ENCODE measurements at places on chromosomes 2 and 18. TPM values are rescaled to one million over a fixed set of nuclear protein-coding genes. Genes with fewer than 3 reads are reported as not detected.
A peak's percentile ranks its signal among the peaks of the same experiment; 100 is the strongest.

NAT8 gene
- polyA plus RNA-seq = not detected

OR6B2 gene
- polyA plus RNA-seq = not detected

MYO5B gene
- polyA plus RNA-seq = 0.75 TPM

DNA sequence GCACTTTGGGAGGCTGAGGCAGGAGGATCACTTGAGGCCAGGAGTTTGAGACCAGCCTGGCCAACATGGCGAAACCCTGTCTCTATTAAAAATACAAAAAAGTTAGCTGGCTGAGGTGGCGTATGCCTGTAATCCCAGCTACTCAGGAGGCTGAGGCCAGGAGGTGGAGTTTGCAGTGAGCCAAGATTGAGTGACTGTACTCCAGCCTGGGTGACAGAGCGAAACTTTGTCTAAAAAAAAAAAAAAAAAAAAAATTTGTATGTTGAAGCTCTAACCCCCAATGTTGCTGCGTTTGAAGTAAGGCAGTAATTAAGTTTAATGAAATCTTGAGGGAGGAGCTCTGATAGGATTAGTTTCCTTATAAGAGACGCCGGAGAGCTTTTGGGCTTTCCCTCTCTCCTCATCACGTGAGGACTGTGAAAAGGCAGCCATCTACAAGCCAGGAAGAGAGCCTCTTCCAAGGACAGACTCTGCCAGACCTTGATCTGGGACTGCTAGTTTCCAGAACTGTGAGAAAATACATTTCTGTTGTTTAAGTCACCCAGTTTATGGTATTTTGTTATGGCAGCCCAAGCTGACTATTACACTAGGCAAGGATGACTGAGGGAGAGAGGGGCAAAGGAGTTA, 11.5 kb upstream of the PNPT1 start:
- no peaks in the 10 kb centered on the region for H3K36me3 ChIP-seq
- H3K27ac ChIP-seq = no peak overlapping the region
- H3K27me3 ChIP-seq = peaks cover 3% of the 10 kb centered on the region
- no peaks in the 10 kb centered on the region for H3K4me1 ChIP-seq

DNA sequence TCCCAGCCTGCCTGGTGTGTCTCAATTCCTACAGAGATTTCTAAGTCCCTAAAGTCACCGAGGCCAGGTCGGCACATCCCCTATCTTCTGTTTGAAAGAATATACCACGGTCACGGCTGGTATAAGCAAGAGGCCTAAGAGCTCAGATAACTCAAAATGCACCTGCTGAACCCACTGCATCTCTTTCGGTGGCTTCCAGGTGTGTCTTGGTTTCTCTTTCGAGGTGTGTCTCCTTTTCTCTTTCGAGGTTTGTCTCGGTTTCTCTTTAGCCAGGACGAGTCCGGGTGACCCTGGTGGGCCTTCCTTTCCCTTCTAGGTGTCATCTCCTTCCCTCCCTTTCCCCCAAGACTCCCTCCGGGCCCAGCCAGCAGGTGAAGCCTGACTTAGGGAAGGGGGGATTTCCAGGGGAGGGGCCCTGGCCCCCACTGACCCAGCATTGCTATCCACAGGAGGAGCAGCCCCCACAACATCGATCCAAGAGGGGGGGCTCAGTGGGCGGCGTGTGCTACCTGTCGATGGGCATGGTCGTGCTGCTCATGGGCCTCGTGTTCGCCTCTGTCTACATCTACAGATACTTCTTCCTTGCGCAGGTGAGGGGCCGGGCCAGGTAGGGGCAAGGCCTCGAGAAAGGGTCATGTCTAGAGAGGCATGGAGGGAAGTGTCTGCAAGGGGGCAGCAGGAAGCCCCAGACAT, 8.4 kb downstream of the ITM2C start:
- H3K27me3 ChIP-seq = no peaks in the 10 kb centered on the region
- H3K36me3 ChIP-seq = no peaks in the 10 kb centered on the region
- peaks cover 30% of the 10 kb centered on the region for H3K4me1 ChIP-seq
- no peak for DNase-seq
- H3K4me3 ChIP-seq = no peak overlapping the region

DNA sequence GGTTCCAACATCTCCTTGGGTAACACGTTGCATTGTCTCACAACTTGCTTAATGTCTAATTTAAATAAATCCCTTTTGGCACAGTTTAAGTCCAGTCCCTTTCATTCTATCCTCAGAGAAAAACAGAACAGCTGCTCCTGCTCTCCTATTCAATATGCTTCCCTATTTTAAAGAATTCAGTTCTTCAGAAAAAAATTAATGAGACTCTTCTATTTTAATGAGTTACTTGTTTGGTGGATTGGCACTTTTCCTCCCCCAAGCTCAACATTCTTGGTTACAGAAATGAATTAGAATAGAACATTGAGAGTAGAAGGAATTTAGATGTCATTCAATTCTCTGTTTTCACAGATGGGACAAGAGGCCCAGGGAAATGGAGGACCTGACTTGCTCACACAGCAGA, 116.9 kb upstream of the ATP8B1 start:
- H3K27ac ChIP-seq = no peak overlapping the region
- H3K4me1 ChIP-seq = peaks cover 7% of the 10 kb centered on the region
- no peak overlapping the region for H3K4me3 ChIP-seq
- no peaks in the 10 kb centered on the region for H3K36me3 ChIP-seq
- no peaks in the 10 kb centered on the region for H3K27me3 ChIP-seq

- no peak overlapping the region for H3K27ac ChIP-seq
- no peaks in the 10 kb centered on the region for H3K36me3 ChIP-seq
- H3K27me3 ChIP-seq = no peaks in the 10 kb centered on the region
- H3K4me1 ChIP-seq = no peaks in the 10 kb centered on the region
Measured at GRCh38 chr2:516944-517343, 160.3 kb downstream of the TMEM18 start.

DNA sequence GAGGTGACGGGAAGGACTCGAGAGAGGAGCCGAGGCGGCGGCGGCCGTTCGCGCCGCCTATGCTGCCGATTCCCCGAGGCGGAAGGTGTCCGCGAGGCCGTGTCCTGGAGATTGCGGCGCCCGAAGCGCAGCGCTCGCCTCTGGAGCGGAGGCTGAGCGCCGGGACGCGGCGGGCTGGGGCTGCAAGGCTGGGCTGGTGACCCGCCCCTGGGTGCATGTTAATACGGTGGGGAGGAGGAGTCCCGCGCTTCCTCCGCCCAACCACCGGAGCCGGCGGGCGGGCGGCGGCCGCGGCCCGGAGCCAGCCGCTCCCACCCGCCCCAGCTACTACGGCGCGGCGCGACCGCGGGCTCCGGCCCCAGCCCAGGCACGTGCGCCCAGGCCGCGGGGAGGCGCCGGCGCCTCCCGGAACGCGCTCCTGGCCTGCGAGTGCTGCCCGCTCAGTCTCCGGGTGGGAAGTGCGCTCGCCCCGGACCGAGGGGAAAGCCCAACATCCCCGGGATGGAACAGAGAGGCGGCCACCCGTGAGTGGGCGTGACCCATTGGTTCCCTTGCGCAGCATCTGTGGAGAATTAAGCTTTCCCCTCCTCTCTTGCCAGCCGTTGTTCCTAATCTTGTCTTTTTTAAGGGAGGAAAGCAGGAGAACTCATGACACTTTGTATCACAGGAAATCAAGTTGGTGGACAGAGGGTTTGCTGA, at the start of gene DLGAP1:
DLGAP1 (minus strand) TSS at position 195 of the 699 bp plus-strand sequence.
- H3K4me1 ChIP-seq = no peaks in the 10 kb centered on the region
- H3K27me3 ChIP-seq = peaks cover 13% of the 10 kb centered on the region
- no peak within 1 kb of the TSS for H3K27ac ChIP-seq
- H3K36me3 ChIP-seq = no peaks in the 10 kb centered on the region
- peak; percentile 14 for DNase-seq

DNA sequence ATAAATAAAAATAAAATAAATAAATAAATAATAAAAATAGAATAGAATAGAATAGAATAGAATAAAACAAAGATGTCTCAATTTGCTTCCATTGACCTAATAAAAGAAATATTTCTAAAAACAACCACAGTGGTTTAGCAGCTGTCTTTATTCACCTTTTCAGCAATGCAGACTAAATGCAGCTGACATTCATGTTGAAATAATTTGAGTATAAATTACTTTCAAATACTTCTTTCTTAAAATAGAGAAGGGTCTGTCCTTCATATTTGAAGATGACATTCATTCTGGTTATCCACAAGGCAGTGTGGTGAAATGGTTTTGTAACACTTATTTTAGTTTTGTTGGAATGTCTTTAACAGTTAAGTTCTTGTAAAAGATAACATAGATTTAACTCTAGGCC, 469.4 kb downstream of the IRS1 start:
- H3K4me1 ChIP-seq = no peaks in the 10 kb centered on the region
- DNase-seq = no peak
- H3K27ac ChIP-seq = no peak overlapping the region
- no peak overlapping the region for H3K4me3 ChIP-seq
- H3K36me3 ChIP-seq = no peaks in the 10 kb centered on the region
- H3K27me3 ChIP-seq = no peaks in the 10 kb centered on the region

- no peaks in the 10 kb centered on the region for H3K36me3 ChIP-seq
- H3K4me3 ChIP-seq = no peak overlapping the region
- no peaks in the 10 kb centered on the region for H3K4me1 ChIP-seq
- H3K27ac ChIP-seq = no peak overlapping the region
- DNase-seq = no peak
Measured at GRCh38 chr2:191696966-191697365, 19.0 kb downstream of the NABP1 start.

- H3K36me3 ChIP-seq = no peaks in the 10 kb centered on the region
- DNase-seq = no peak
- no peaks in the 10 kb centered on the region for H3K27me3 ChIP-seq
- no peak overlapping the region for H3K27ac ChIP-seq
- H3K4me1 ChIP-seq = no peaks in the 10 kb centered on the region
Measured at GRCh38 chr2:168686452-168687191, 115.8 kb upstream of the NOSTRIN start.

Measured in heart left ventricle (tissue), 16 donors.